ENCODE measurements at places on chromosomes 6 and 20.
A peak's percentile ranks its signal among the peaks of the same experiment; 100 is the strongest.

DNA sequence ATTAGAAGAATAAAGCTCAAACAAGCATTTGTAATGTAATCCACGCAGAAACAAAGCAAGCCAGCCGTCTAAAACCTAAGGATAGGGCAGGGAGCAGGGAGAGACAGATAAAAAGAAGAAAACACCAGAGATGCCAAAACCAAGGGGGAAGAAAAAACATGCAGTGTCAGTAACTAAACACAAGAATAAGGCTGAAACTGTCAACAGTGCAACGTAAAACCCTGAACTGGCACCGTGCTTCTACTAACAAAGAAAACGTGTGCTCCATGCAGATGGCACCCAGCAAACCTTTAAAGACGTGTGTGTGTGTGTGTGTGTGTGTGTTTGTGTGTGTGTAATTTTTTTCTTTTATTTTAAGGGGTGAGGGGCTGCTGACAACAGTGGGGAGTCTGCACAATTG lies 88.4 kb upstream of the TAB2 start:
- no peak for DNase-seq

- DNase-seq = peak; percentile 61
Observed at GRCh38 chr20:13119583-13119982, 101.5 kb upstream of the ISM1 start.

DNA sequence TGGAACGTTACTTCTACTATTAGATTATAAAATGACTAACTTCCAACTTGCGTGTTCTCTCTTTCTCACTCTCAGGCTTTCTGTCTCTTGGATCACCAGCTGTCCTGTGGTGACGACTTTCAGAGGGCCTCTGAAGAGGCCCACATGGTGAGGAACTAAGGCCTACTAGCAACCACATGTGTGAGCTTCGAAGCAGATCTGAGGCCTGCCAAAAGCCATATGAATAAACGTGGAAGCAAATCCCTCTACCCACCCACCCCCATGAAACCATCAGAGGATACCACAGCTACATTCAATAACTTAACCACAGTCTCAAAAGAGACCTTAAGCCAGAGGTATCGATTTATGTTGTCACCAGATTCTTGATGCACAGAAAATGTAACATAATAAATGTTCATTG lies 13.5 kb upstream of the BMP5 start:
- no peak for DNase-seq

DNA sequence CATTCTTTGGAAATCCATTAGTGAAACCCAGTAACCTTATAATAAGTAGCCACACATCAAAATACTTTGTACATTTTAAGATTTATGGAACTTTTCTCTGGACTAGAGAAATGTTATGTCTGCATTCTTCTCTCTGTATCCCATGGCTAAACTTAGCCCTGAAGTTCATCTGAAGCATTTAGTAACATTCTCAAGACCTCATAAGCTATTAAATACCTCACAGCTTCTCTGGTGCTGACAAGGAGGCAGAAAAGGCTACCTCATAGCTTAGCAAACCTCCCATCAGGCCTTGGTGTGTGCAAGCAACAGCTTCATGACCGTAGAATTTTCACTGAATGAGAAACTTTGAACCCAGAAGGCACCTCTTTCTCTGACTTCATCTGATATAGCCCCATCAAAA lies 38.9 kb upstream of the HDGFL1 start:
- DNase-seq = no peak

DNA sequence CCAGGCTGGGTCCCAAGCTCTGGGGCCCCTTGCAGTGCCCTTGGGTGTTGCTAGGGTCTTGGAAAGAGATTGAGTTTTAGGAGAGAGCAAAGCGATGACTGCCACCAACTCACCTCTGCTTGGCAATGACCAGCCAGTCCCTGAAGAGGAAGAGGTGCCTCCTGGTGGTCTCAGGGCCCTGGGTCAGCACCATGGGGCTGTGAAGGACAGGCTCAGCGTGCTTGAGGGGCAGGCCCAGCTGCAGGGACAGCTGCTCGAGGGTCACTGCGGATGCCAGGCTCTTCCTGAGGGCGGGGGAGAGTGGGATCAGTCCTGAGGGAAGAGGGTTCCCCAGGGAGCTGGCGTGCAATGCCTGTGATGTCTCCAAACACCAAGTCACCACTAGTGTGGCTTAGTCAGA lies 50.8 kb upstream of the TAGAP start:
- no peak for DNase-seq

DNA sequence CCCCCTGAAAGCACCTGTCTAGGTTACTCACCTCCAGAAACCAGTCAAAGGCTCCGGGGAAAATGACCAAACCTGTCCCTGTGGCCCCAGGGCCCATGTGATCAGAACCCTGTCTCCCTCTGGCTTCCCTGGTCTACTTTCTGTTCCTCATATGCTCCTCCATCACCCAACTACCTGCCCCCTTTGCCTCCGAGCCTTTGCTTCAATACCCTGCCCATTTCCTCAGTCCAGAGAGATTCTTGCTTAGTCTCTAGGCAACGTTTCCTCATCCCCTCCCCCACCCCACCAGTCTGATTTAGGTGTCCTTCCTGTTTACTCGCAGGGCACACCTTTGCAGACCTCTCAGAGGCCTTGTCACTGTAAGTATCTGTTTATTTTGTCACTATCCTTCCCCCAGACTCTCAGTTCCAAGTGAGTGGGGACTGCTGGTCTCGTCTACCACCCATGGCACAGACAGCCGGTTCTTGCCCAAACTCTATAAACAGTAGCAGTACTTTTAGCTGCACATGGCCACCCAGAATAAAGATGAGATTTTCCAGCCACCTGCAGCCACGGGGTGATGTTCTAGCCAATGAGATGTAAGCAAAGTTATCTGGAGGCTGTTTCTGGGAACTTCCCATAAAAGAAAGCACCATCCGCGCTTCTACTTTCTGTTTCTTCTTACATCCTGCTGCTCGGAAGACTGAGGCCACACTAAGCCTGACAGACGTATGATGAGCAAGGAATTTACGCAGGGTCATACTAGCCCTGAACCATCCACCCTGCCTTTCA lies 13.3 kb downstream of the ELOVL5 start:
- DNase-seq = no peak

DNA sequence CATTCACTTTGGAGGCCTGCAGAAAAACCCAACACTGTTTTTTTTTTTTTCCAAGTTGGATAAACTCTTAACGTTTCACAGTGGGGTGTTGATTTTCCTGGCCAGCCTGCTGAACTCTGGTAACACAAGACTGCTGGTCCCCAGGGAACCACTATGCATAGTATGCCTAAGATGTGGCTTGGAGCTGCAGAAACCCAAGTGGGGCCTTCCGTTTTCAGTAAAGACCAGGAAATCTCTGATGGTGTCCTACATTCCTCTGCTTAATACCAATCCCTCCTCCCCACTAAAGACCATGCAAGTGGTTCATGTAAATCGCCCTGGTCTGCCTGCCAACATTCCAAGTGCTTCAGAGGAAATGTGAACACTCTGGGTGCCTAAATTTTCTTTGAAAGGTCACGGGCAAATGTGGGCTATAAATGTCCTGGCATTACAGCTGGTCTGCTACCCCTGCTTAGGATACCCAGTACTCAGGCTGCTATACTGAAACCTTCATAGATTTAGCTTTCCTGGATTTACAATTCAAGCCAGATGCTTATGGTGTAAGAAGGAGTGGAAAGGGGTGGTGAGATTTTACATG lies 615.4 kb downstream of the MAFB start:
- DNase-seq = peak; percentile 2

DNA sequence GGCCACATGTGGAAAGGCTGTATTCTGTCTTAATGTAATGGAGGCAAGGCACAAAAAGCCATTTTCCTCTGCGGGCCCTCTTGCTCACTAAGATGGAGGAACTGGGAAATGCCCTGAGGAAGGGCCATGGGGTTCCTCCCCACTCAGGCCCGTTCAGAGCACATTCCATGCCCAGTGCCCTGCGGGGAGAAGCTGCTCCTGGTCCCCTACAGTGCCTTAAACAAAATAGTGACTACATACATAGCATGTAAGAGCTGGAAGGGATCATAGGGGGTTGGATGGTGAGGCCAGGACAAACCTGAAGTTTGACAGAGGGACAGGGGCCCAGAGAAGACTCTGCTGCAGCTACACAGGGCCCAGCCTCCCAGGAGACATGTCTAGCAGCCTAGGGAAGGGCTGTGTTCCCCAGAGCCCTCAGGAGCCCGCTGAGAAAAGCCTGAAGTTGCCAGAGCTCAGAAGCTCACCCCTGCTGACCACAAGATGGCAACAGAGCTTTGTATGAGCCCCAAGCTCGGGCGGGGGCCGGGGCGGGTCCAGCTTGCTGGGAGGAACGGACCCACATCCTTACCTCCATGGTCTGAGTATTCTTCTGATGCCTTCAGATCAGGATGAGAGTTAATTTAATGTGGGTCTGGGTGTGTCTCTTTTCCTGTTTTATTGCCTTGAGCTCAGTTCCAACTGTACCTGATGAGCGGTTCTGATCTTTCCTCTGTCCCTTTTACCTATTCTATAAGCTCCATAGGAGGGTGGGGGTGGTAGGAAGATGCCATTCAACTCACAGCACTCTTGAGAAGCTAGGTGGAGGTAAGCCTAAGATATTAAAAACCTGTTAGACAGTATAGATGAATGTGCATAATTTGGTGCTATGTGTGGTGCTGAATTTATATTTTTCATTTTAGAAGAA lies 242.9 kb downstream of the CDC5L start:
- peak; percentile 53 for DNase-seq

All from brain microvascular endothelial cell (primary cell).